Stimulated activated CD4-positive, alpha-beta T cell treated with anti-CD3 and anti-CD28 coated beads, Interleukin-1b, Interleukin-23, amount 100 ng/mL, for 1 hour (primary cell): ENCODE measurements at places on chromosomes 4 and X.

GRCh38 chr4:6264225-6264540 is 5.5 kb upstream of the WFS1 start:
- DNase-seq: no peak

GRCh38 chr4:129668092-129668491 is 572.1 kb downstream of the C4orf33 start:
- no peak for DNase-seq

- DNase-seq: no peak
Measured at GRCh38 chr4:128879971-128880370, 70.5 kb downstream of the JADE1 start.

DNA sequence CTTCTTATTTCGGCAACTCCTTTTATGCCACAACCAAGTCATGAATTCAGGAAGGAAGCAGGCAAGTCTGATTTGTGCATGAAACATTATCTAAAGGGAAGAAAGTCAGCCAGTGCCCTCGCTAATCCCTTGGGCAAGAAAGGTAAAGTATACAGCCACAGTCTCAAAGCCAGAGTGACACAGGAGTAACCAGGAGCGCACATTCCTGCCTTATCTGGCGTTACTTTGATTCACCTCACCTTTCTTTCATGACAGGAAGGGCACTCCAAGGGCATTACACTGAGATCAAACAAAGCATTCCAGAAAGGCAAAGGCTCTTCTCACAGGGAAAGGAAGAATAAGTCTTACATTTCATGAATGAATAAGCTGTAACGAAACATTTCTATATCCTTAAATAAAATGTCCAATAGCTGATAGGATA is 38.8 kb downstream of the FAT1 start:
- no peak for DNase-seq

DNA sequence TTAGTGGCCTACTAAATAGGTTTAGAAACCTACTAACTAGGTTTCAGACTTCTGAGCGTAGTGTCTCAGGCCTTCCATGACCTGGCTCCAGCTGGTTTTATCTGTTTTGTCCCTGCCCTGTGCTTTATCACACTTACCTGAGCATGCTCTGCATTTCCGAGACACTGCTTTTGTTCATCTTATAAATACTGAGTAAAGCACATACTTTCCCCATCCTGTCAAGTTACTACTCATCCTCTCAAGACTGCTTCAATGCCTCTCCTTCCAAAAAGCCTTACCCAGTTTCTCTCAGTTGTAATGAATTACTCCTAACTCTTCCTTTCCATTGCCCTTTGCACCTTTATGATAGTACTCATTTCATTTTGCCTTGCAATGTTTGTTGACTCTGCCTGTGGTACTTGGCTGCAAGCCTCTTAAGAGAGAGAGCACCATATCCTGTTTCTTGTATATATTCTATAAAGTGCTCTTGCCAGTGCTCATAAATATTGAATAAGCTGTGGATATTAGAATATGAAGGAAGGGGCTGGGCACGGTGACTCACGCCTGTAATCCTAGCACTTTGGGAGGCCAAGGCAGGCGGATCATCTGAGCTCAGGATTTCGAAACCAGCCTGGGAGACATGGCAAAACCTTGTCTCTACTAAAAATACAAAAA is 34.4 kb downstream of the SLAIN2 start:
- no peak for DNase-seq

- no peak for DNase-seq
Measured at GRCh38 chrX:47245156-47245555, 12.3 kb downstream of the USP11 start.

GRCh38 chrX:22674932-22675331 is 324.8 kb upstream of the DDX53 start:
- DNase-seq: no peak

DNA sequence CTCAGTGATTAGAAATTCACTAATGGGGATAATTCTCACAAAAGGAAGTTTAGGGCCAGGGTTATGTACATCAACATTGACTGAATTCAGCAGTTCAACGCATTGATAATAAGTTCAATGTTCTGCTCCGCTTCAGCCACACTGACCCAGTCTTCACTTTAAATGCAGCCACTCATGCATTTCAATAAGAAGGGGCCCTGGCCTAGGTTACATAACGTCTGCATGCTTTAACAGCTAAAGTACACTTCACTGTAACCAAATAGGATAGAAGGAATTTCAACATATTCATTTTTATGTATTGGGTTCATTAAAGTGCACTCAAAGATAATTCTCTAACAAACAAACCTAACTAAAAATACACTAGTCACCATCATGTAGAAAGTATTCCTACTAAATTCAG is 12.8 kb upstream of the TSPAN7 start:
- no peak for DNase-seq

DNA sequence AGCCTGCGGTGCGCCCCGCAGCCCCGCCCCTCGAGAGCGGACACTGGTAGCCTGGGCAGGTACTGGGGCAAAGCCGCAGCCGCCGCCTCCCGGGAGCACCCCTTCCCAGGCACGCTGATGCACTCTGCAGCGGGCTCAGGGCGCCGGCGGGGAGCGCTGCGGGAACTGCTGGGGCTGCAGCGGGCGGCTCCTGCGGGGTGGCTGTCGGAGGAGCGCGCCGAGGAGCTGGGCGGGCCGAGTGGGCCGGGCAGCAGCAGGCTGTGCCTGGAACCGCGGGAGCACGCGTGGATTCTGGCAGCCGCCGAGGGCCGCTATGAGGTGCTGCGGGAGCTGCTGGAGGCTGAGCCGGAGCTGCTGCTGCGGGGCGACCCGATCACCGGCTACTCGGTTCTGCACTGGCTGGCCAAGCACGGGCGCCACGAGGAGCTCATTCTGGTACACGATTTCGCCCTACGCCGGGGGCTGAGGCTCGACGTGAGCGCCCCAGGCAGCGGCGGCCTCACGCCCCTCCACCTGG is 401 bp downstream of the SOWAHD start:
- no peak for DNase-seq

DNA sequence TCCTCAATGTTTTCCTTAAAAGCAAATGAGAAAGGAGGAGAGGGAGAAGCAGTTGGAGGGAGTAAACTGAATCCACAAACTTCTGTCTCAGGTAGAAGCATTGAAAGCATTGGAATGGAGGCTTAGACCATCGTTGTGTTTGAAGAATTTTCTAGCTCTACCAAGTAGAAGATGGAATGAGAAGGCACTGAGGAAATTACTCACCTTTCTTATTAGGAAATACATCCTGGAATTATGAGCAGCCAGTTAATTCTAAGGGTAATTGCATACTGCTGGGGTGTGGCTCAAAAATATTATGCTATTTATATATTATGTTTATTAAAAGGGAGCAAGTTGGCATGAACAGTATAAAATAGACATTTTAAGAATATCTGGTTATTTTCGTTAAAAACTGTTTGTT is 12.9 kb downstream of the PGM2 start:
- DNase-seq: no peak

DNA sequence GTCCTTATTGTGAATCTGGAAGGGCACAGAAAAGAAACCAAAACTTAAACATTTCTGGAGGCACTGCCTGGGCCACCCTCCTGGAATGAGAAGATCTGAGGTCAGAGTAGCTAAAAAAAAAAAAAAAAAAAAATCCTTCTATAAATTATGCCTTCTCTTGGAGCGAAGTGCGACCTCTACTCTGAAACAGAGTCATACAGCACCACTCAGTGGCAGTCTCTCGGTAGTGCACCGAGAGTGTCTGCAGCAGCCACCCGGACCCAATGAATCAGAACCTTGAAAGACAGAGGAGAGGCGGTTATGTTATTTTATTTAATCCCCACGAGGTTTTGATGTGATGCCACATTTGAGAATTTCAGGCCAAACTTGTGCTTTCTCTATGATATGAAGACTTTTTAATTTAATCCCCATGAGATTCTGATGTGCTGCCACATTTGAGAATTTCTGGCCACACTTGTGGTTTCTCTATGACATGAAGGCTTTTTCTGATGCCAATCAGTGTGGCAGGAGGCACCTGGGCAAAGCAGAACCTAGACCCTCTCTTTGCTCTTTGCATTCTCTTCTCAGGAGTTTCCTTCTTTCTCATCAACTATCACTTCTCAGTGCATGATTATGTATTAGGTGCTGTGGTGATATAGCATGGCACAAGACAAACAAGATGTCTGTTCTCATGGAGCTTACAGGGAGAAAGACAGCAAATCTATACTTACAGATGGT is 5.6 kb upstream of the CT47C1 start:
- no peak for DNase-seq

DNA sequence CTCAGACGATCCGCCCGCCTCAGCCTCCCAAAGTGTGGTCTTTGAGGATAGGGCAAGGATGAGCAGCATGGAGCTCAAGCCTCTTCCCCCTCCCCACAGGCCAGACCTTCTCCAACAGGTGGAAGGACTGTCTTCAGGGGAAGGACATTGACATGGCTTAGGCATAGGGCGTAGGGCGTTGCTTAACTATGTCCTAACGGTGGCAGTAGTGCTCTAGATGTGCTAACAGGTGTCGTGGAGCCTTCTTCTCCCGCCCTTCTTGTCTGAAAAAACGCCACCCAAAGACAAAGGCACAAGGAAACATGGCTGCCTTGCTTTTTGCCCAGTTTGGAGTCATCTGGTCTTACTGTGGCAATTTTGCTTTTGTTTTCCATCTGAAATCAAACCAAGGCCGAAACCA is 219.8 kb downstream of the OR13H1 start:
- DNase-seq: no peak

DNA sequence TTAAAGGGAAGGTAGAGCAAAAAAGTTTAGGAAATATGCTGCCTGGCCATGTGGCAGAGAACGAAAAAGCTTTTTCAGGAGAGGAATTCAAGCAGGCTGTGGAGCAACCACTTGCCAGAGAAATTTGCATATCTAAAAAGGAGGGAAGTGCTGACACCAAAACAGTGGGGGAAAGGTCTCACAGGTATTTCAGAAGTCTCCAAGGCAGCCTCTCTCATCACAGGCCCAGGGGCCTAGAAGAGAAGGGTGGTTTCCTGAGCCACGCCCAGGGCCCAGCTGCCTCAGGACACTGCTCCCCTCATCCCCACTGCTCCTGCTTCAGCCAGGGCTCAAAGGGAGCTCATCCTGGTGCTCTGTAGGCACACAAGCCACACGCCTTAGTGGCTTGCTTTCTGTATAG is 29.9 kb upstream of the STS start:
- no peak for DNase-seq

GRCh38 chr4:27360131-27360530 is 499.5 kb downstream of the STIM2 start:
- no peak for DNase-seq

DNA sequence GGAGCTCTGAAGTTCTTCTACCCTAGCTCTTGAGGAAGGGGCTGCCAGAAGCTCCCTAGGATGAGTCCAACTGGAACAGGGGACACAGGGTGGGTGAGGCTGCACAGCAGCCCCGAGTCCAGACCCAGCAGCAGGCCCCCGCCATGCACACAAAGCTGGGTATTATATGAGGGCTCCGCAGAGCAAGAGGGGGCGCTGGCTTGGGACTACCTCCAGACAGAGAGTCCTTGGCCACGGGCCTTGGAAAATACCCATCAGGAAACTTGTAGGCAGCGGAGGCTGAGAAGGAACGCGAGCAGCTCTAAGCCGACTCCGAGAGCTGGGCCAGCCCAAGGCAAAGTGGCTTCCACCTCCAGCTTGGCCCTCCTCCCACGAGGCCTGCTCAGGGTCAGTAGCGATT is 8.1 kb downstream of the HCFC1 start:
- DNase-seq: no peak
